NCI-H524 (cell line): ENCODE measurements at places on chromosomes 6 and 20.

- DNase-seq: peak; percentile 82
Measured at GRCh38 chr6:33990061-33990541, 155.8 kb downstream of the GRM4 start.

DNA sequence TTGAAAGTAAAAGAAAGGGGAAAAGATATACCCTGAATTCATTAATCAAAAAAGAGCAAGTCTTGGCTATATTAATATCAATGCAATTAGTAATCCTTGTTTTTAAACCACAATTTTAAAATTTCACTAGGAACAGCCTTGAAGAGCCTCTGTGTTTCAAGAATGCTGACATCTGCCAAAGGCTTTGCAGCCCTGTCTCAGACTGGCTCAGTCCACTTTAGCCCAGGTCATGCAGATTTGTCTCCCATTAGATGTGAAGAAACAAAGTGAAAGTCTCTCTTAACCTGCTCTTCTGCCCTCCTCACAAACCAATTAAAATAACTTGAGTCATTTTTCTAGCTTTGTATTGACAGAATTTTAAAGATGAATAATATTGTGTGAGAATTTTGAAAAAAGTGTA is 102.7 kb upstream of the CARMIL1 start:
- no peak for DNase-seq

DNA sequence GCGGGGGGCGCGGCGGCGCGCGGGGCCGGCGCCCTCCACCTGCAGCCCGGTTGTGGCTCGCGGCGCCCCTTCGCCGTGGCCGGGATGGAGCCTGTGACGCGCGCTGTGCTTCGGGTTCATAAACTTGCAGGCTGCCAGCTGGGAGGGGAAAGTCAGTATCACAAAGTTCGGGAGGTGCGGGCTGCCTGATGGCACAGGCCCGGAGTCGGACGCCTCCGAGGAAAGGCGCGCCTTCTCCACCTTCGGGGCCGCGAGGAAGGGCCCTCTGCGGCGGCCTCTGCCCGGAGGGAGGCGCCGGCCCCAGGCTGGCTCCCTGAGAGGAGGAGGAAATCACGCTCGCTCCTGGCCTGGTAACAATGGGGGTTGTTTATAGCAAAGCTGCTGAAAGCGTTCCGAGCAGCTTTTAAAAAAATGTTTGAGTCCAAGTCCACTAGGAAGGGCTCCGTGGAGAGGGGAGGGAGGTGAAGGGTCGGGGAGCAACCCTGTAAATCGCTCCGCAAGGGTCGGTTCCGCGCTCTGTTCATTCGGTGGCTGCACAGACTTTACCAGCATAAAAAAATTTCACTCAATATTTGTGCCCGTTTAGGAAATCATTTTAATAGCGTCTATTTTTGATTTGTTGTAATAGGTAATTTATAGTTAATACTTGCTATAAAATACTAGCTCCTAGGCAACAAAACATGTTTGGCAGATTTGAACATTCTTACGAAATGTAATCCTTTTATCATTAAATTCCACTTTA is 1.0 kb downstream of the AFDN start:
- peak; percentile 73 for DNase-seq

GRCh38 chr20:4905613-4906012 is 95.7 kb downstream of the SLC23A2 start:
- DNase-seq: no peak

DNA sequence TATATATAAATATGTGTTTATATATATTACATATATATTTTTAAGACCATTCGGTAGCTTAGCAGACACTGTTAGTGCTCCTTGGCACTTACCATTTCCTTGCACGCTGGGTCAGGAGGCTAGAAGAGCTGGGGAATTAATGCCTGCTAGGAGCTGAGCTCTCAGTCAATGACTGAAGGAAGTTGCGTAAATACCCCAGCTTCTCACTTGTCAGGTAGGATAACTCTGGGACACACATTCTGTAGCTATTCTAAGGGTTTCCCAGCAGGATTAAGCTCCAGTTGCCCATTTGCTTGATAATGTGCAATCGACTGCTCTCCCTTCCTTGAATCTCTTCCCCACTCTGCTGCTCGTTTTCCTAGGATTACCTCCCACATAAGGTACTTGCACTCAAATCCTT is 15.7 kb upstream of the DNAAF9 start:
- DNase-seq: no peak

DNA sequence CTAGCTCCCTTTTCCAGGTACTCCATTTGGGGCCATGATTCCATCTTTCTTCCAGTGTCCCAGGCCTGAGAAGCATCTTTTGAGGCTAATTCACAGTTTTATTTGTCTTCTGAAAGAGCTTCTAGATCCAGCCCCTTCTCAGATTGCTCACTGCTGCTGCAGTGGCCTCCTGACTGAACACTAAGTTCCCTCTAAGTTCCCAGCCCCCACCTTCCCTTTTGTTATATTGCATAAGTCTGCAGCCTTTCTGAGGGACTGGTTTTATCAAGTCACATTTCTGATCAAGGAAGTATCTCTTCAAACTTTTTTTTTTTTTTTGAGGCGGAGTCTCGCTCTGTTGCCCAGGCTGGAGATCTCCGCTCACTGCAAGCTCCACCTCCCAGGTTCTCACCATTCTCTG is 10.7 kb downstream of the MAPRE1 start:
- no peak for DNase-seq

- DNase-seq: no peak
Measured at GRCh38 chr6:19440531-19440930, 396.6 kb upstream of the ID4 start.

GRCh38 chr6:16671302-16672289 is 89.7 kb downstream of the ATXN1 start:
- DNase-seq: no peak

DNA sequence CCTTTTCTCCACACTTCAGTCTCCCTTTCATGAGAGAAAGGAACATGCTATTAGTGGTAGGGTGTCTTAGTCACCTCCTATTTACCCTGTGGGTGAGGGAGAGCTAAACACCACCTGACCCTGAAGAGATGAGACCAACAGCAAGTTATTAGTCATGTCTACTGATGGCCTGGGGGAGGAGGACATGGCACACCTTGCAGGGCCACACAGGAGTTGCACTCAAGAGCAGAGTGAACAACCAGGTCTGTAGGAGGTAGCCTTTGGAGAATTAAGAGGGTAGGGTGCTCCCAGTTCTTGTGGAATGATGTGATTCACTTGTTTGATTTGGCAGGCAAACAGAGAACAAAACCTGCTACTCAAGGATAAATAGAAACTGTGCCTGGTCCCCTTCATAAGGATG is 82.7 kb upstream of the FABP7 start:
- no peak for DNase-seq

DNA sequence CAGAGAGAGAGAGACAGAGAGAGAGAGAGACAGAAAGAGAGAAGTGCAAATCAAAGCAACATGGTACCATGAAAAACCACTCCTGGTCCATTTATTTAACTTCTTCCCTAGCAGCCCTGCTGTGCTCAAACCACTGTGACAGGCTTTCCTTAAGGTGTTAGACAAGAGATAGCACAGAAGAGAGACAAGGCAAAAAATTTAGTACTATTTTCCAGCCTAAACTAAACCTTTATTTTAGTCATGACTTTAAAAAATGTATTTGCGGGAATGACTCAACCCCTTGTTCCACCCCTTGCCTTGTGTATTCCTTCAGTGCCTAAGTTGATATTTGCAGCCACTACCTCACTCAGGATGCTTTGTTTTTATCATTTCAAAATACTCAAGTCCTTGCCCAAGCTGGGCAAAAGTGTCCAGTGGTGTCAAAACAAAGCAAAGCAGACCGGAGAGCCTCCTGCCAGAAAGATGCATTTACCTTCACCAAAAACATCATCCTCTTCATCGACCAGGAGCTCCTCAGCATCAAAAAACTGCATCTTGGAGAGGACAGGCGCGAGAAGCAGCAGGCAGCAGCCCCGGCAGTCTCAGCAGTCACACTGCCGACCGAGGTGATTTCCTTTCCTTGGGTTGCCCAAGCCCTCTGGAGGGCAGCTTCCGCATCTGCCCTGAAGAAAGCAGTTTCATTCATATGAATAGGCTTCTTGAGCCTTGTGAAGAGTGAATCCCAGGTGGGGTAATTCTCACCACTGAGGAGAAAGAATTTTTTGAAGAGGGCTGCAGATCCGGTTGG is at the start of gene RIPOR2:
RIPOR2 (minus strand) TSS at position 595 of the 787 bp plus-strand sequence; CDS start at position 533, 62 bp downstream.
- DNase-seq: no peak

DNA sequence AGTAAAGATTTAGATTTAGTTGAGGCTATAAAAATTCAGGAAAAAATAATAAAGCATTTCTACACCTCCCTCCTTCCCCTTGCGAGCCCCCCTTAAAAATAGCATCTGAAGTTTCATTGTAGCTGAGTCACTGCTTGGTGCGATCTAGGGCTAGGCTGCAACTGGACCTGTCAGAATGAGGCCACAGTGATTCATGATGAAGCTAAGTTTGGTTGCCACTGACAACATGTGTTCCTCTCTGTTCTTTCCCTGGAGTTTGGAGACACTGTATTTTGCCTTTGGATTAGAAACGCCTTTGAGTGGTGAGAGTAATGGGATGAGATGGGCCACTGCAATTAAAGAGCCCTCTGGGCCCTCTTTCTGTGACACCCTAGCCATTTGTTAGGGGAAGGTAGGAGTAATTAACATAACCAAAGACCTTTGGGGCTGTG is 334.1 kb downstream of the NRN1 start:
- DNase-seq: no peak

GRCh38 chr6:44727651-44728630 is 340.4 kb downstream of the CDC5L start:
- no peak for DNase-seq

DNA sequence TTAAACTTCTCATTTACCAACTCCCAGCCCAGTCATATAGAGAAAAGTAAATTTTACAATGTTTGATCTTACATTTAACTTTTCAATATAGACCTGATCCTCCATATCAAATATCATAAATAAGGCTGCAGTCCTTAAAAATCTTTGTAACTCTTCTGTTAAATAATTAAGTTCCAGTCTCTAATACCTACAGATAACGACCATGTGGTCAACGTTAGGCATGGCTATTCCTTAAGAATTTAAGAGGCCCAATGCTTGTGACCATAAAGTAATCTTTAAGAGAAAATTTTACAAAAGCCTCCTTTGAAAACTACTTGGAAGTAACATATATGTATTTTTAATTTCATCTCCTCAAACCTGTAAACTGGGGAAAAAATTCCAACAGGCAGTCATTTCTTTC is 1.6 kb downstream of the FBXO5 start:
- DNase-seq: peak; percentile 5

DNA sequence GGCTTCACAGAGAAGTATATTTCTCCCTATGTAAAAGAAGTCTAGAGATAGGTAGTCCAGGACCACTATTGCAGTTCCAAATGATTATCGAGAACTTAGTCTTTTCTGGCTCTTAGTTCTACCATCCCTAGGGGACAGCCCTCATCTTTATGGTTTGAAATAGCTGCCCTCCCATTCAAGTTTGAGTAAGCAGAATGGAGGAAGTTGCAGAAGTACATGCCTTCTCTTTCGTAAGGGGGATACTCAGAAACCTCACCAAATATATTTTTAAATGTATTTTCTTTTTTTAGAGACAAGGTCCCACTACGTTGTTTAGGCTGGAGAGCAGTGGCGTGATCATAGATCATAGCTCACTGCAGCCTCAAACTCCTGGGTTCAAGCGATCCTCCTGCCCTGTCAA is 236.8 kb upstream of the RREB1 start:
- no peak for DNase-seq

DNA sequence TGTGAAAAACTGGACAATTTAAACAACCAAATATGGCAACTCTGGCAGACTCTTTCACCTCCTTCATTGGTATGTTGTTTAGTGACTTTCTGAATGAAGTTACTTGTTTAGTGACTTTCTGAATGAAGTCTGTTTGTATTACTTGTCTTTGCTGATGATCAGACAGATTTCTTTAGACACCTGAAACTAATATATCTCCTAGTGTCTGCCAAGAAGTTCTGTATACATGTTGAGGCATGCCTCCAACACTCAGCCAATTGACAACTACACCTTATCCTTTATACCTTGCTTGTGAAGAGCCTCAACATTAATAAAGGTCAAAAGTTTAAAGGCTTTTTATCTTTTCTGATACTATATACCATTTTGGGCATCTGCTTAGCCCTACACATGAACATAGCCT is 725.4 kb upstream of the EPHA7 start:
- no peak for DNase-seq

DNA sequence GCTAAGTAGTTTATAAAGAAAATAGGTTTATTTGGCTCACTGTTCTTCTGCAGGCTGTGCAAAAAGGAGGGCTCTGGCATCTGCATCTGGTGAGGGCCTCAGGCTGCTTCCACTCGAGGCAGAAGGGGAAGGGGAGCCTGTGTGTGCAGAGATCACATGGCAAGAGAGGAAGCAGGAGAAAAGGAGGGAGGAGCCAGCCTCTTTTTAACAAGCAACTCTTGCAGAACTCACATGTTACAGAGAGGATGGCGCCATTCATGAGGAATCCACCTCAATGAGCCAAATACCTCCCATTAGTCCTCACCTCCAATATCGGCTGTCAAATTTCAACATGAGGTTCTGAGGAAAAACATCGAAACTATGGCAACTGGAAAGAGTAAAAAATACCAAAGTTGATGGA is 666.6 kb upstream of the SLC35B3 start:
- no peak for DNase-seq

DNA sequence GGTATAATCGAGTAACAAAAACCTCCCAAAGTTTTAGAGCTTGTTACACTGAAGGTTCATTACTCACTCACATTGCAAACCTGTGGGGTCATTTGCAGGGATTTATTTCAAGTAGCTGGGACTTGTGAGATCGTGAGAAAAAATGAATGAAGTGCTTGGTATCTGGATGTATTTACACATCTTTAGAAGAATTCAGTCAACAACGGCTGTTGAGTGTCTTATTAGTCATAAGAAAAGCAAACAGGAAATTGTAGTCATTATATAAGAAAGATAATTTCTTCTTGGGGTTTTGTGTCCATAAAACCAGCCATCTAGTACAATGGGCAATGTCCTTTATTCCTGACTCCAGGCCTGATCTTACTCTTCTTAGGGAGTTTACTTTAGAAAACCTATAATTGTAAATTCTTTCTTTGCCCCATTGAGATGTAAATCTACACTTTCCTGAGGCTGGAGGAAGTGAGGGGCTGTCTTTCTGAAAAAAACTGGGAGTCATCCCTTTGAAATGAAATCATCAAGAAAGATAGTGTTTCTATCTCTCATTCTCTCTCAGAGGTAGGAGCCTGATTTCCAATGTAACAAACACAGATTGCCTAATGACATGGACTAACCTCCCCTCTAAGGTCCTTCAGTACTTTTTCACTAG is 202.5 kb upstream of the ASCC3 start:
- DNase-seq: no peak

- no peak for DNase-seq
Measured at GRCh38 chr6:75528423-75528822, 34.8 kb upstream of the FILIP1 start.

DNA sequence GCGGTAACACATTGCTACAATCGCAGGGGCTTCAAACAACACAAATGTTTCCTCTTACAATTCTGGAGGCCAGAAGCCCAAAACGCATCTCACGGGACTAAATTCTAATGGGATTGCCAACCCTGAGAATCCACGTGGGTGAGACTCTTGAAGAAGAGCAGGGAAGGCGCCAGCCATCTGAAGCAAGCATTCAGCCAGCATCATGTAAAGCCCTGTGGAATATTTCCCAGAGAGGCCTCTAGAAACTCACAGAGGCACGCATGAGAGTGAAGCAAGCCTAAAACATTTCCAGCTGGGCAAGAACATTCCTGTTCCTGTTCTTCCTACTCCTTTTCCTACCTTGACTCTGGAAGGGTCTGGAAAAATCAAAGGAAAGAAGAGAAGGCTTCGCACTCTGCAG is 19.6 kb upstream of the FNDC1 start:
- DNase-seq: no peak
